ENCODE measurements at places on chromosomes 2 and 18.

GRCh38 chr18:58557008-58557435, 71.9 kb downstream of the ALPK2 start:
- DNase-seq = no peak

DNA sequence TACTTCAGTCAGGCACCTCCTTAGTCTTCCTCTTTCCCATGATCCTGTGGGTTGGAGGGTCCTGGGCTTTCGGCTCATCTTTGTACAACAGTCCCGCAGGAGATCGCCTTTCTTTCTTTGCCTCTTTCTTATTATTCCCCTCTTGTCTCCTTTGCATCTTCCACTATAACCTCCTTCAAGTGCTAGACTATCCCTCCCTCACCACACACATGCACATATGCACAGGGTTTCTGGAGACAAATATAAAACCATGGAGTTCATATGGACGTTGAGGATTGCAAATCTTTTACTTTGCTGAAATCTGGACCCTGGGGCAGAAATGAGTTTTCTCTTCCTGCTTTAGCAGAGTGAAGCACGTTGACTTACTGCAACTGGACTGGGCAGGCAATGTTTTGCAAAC, 80.3 kb downstream of the TMEM17 start:
- DNase-seq = no peak

DNA sequence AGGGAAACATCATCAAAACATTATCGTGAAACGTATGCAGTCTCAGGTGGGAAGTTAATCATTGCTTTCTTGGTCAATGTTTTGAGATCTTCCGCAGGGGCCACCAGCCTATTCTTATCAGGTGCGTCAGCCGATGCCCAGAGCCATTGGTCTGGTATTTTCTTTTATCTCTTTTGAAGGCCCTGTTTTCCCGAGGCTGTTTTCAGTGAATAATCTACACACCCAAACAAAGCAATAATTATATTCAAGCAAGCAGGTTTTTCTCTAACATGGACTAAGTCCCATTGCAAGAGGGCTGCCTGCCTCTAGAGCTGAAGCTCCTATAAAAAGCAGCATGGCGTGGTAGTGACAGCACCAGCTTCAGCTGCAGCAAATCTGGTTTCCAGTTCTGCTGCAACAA, 430.0 kb upstream of the ID2 start:
- no peak for DNase-seq

GRCh38 chr2:46993501-46993900, 77.9 kb upstream of the MCFD2 start:
- DNase-seq = no peak

DNA sequence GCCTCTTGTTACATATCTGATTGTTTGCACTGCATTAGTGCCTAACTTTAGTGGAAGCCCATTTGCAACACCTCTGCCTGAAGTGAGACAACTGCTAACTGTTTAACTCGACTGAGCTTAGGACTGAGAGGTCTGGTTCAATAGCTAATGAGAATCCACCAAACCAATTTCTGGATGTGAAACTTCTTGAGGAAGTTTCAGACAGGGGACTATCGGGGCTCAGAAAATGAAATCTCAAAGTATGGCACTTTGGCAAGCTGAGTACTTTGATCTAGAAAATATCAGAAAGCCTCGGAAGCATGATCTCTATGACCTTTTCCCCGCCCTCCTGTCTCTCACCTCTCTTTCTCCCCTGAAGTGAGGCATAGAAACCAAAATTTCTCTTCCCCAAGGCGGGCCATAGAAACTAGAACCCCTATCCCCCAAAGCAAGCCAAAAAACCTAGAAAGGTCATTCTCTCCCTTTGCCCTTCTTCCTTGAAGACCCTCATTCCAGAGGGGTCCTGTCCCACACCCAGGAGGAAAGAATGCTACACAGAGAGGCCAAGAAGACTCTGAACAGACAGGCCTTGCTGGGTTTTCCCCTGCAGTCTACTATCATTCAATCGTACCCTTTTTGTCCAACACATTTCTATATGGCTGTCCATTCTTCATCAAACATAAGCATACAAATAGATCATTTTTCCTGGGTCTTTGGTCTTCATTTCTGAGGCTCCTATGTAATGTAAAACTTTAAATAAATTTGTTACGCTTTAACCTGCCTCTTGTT, 69.6 kb upstream of the CREB1 start:
- DNase-seq = no peak

DNA sequence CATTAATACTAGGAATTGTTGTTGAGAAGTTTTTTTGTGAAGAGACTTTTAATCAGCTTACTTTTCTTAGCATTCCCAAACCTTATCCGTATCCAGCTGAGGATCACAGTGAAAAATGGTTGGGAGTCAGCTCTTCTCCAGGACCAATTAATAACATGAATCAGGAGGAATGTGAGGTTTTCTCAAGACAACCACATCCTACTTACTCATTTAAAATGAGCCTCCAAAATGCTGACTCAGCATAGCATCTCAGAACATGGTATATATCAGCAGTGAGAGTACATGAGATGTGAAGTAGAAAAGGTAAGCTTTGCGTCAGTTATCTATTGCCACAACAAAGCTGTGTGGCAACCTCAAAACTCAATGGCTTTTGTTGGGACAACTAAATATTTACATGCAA, 140.3 kb downstream of the NRP2 start:
- no peak for DNase-seq

DNA sequence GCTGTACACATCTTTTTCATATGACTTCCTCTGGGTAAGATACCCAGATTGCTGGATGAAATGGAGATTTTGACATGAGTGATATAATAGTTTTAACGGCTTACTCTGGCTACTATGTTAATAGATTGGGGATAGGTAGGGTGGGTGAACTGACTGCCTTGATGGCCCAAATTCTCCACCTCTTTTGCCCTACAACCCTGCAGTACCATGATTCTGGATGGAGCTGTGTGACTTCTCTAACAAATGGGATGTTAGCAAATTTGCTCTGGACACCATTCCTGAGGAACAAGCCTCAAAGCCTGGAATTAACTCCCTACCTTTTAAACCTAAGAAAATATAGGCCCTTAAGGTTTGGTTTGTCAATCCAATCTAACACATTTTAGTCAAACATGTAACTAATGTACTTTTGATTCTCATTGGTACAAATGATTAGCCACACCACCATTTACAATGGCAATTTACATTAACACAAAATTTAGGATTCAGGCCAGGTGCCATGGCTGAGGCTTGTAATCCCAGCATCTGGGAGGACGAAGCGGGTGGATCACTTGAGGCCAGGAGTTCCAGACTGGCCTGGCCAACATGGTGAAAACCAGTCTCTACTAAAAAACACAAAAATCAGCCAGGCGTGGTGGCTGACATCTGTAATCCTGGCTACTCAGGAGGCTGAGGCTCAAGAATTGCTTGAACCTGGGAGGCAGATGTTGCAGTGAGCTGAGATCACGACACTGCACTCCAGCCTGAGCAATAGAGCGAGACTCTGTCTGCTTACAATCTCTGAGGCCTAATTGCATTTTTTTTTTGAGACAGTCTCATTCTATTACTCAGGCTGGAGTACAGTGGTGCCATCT, 12.8 kb downstream of the CLK1 start:
- no peak for DNase-seq

Measured in activated naive CD4-positive, alpha-beta T cell (primary cell).